Smooth muscle cell of the brain vasculature (primary cell): ENCODE measurements at places on chromosomes 2 and 18.
A peak's percentile ranks its signal among the peaks of the same experiment; 100 is the strongest.

DNA sequence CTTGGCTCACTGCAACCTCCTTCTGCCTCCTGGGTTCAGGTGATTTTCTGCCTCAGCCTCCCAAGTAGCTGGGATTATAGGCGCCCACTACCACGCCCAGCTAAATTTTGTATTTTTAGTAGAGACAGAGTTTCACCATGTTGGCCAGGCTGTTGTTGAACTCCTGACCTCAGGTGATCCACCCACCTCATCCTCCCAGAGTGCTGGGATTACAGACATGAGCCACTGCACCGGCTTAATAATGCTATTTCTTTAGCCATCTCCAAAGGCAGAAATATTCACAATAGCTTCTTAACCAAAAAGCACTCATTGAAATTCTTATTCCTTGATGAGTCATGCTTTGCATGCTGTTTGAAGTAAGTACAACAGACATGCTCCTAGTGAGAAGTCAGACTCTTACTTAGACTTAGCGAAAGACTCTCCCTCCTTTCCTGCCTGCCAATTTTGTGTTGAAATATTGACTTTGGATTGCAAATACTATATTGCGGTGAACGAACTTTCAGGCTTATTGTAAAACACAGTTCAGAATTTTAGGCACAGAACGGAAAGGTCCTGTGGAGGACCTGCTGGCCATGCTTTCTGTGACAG lies 4.4 kb downstream of the ACTR3 start:
- DNase-seq = peak; percentile 62

- DNase-seq = no peak
Observed at GRCh38 chr2:64615192-64615763, 38.4 kb downstream of the SERTAD2 start.

GRCh38 chr2:42792087-42792582 lies 248 bp downstream of the HAAO start:
- DNase-seq = no peak

DNA sequence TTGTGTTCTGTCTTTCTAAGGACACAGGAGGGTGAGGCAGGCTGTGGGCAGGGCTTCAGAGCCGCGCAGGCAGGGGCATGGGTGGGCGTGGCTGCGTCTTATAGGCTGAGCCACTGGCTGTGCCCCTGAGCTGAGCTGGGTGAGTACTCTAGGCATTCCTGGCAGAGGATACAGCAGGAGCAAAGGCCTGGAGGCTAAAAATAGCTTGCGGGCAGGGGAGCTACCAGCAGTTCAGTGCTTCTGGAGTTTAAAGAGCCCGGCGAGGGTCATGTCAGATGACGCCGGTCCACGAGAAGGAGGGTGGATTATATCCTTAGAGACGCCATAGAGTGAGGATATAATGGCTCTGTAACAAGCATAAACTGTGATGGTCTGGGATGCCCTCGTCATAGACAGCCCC lies 31.5 kb upstream of the PDIA6 start:
- peak; percentile 2 for DNase-seq

DNA sequence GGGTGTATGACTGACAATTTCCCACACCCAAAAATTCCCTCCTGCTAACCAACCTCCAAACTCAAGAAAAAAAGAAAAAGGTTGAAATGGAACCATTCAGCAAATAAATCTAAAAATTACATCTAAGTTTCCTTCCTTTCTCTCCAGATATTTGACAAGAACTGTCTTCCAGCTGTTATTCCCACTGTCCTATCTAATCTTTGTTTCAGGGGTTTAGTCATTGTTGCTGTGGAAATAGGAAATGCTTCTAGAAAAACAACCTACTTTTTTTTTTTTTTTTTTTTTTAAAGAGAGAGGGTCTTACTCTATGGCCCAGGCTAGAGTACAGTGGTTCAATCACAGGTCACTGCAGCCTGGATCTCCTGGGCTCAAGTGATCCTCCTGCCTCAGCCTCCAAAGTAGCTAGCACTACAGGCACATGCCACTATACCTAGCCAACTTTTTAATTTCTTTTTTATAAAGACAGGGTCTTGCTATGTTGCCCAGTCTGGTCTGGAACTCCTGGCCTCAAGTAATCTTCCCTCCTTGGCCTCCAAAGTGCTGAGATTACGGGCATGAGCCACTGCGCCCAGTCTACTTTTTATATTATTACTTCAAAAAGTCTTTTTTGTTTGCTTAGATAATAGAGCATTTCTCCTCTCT lies 88.1 kb downstream of the ITSN2 start:
- no peak for DNase-seq

DNA sequence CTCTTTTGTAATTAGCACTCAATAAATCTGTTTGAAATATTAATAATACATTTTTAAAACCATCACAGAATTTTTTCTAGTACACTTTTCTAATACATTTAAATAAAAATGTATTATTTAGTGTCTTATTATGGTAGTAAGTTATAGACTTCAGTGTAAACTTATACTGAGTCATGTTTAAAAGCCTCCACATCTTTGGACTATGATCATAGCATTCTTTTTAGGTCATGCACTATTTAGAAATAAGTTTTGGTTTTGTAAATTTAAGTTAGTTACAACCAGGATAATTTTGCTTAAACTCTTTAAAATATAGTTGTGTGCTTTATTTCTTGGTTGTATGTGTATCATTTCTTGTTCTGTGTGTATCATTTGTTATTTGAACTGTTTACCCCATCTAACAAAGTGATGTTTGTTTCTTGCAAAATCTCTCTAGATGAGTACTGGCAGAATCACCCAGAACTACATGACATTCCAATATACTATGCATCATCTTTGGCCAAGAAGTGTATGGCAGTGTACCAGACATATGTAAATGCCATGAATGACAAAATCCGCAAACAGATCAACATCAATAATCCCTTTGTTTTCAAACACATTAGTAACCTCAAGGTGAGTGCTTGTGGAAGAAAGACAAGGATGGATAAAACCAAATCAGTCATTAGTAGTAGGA lies 16.7 kb downstream of the CPSF3 start:
- no peak for DNase-seq
